Thymus (tissue), 14 donors: ENCODE measurements at places on chromosomes 5 and 9. TPM values are rescaled to one million over a fixed set of nuclear protein-coding genes. Genes with fewer than 3 reads are reported as not detected.

The CCL28 gene
- 6.5 TPM for polyA plus RNA-seq

GRCh38 chr5:72478276-72478675, 28.9 kb downstream of the ZNF366 start:
- H3K4me3 ChIP-seq, result no peak overlapping the region
- H3K36me3 ChIP-seq, result no peaks in the 10 kb centered on the region
- DNase-seq, result no peak
- no peaks in the 10 kb centered on the region for H3K27me3 ChIP-seq
- no peak overlapping the region for H3K27ac ChIP-seq

- H3K4me3 ChIP-seq, result no peak overlapping the region
- no peaks in the 10 kb centered on the region for H3K36me3 ChIP-seq
- no peak for DNase-seq
- H3K4me1 ChIP-seq, result no peaks in the 10 kb centered on the region
Measured at GRCh38 chr9:91972711-91973110, 22.7 kb upstream of the ROR2 start.

DNA sequence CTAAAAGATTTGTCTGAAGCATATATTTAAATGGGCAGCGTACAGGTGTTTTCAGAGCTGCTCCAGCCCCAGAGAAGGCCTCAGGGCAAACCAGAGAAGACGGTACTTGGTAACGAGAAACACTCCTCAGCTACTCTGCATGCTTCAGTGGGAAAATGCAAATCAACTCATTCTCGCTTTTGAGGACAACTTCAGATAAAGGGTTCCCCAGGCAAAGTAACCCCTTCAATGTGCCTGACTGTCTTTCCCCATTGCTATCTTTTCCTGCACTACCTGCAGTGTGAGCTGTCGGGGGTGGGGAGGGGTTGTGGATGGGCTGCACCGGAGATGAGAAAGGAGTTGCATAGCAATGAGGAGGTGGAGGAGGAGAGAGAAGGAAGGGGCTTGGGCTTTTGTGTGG, 339.7 kb upstream of the CLINT1 start:
- no peak for DNase-seq
- no peak overlapping the region for H3K27ac ChIP-seq
- H3K27me3 ChIP-seq, result no peaks in the 10 kb centered on the region
- H3K4me3 ChIP-seq, result no peak overlapping the region
- peaks cover 26% of the 10 kb centered on the region for H3K4me1 ChIP-seq
- no peaks in the 10 kb centered on the region for H3K36me3 ChIP-seq

- DNase-seq, result no peak
- no peaks in the 10 kb centered on the region for H3K27me3 ChIP-seq
- no peaks in the 10 kb centered on the region for H3K36me3 ChIP-seq
- no peaks in the 10 kb centered on the region for H3K4me1 ChIP-seq
- no peak overlapping the region for H3K4me3 ChIP-seq
Measured at GRCh38 chr5:31888564-31888963, 249.6 kb downstream of the PDZD2 start.

DNA sequence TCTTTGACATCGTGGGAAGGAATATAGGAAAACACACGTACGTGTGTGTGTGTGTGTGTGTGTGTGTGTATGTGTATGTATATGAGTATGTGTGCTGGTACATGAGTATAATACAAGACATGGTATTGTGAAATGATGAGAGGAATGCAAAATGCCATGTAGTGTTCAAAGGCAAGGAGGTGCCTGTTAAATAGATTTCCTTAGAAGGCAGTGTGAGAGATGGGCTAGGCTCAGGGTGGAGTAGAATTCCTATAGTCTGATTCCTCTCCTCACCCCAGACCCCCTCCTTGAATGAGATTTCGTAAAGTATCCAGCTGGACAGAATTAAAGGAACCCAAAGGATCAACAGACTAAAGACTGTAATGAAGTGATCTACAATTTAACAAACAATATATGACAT, 11.1 kb downstream of the GPR21 start:
- H3K4me1 ChIP-seq, result no peaks in the 10 kb centered on the region
- no peaks in the 10 kb centered on the region for H3K36me3 ChIP-seq
- no peak for DNase-seq
- no peak overlapping the region for H3K27ac ChIP-seq
- H3K27me3 ChIP-seq, result no peaks in the 10 kb centered on the region

- no peak overlapping the region for H3K27ac ChIP-seq
- H3K27me3 ChIP-seq, result no peaks in the 10 kb centered on the region
- no peaks in the 10 kb centered on the region for H3K36me3 ChIP-seq
- peaks cover 3% of the 10 kb centered on the region for H3K4me1 ChIP-seq
- no peak overlapping the region for H3K4me3 ChIP-seq
Measured at GRCh38 chr9:129375845-129376244, 197.8 kb upstream of the IER5L start.

GRCh38 chr5:149680810-149681221, 49.3 kb upstream of the PPARGC1B start:
- H3K4me1 ChIP-seq, result no peaks in the 10 kb centered on the region
- H3K27ac ChIP-seq, result no peak overlapping the region
- peaks cover 4% of the 10 kb centered on the region for H3K27me3 ChIP-seq

The ADAMTS13 gene
- polyA plus RNA-seq, result 11.8 TPM

The ANKRD20A1 gene
- polyA plus RNA-seq, result 1.4 TPM

- no peak overlapping the region for H3K27ac ChIP-seq
- H3K27me3 ChIP-seq, result no peaks in the 10 kb centered on the region
- DNase-seq, result no peak
- H3K4me1 ChIP-seq, result no peaks in the 10 kb centered on the region
- H3K36me3 ChIP-seq, result no peaks in the 10 kb centered on the region
Measured at GRCh38 chr5:152861231-152861630, 456.2 kb upstream of the NMUR2 start.

The KIF12 gene
- polyA plus RNA-seq, result 1.8 TPM

The CDC25C gene
- polyA plus RNA-seq, result 1.9 TPM

DNA sequence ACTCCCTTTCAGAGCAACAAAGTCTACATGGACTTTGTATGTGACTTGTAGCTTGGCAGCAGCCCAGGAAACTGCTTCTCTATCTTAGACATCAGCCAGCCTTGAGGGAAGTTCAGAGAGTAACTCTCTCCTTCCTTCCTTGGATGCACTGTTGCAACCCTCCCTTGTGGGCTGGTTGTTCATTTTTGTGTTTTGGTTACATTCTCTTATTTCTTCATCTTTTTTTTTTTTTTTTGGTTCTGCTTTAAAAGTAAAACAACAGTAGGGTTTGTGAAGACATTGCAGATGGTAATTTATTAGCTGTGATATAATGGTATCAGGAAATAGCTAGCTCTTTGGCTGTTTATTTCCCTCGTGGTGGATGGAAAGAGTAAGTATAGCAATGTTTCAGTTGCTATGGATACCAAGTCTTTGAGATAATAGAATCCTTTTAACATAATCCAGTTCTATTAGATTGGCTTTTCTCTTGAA, 97.9 kb upstream of the MAMDC2 start:
- no peak for DNase-seq
- H3K36me3 ChIP-seq, result no peaks in the 10 kb centered on the region
- no peak overlapping the region for H3K27ac ChIP-seq

The ITGA2 gene
- polyA plus RNA-seq, result 3.5 TPM
